ENCODE measurements at places on chromosomes 11 and 22.

GRCh38 chr22:23077627-23078461, 7.5 kb downstream of the GNAZ start:
- H3K27ac ChIP-seq: no peak overlapping the region
- no peaks in the 10 kb centered on the region for H3K27me3 ChIP-seq
- no peaks in the 10 kb centered on the region for H3K36me3 ChIP-seq
- no peak for DNase-seq
- peaks cover 10% of the 10 kb centered on the region for H3K4me1 ChIP-seq

DNA sequence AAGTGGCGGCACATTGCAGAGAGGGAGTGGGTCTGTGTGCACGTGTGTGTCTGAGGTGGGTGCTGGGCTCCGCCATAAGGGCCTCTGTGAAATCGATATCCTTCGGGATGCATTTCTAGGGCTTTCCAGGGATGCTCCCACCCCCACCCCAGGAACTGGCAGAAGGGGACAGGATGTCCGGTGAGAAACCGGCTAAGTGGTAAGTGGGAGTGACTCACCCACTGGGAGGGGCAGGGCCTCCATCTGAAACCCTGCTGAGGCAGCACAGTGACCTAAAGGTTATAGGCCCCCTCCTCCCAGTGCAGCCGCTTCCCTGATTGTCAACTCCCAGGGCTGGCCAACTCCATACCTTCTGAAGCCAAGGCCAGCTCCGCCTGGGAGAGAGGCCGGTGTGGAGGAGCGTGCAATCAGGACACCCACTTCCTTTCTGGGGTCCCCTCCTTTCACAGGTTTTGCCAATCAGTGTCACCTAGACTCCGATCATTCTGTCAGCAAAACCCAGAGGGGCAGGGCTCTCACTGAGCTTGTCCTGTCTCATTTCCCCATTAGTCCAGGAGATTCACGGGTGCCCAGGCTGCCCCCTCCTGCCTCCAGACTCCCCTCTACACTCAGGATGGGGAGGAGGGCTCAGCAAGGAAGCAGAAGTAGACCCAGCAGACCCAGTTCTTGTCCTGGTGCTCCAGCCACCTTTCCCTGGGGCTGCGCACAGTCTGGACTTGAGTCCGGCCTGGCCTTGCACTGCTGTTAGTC, 44.5 kb downstream of the NECTIN1 start:
- H3K27ac ChIP-seq: no peak overlapping the region
- no peak overlapping the region for H3K4me3 ChIP-seq
- no peak for DNase-seq
- H3K4me1 ChIP-seq: no peaks in the 10 kb centered on the region

DNA sequence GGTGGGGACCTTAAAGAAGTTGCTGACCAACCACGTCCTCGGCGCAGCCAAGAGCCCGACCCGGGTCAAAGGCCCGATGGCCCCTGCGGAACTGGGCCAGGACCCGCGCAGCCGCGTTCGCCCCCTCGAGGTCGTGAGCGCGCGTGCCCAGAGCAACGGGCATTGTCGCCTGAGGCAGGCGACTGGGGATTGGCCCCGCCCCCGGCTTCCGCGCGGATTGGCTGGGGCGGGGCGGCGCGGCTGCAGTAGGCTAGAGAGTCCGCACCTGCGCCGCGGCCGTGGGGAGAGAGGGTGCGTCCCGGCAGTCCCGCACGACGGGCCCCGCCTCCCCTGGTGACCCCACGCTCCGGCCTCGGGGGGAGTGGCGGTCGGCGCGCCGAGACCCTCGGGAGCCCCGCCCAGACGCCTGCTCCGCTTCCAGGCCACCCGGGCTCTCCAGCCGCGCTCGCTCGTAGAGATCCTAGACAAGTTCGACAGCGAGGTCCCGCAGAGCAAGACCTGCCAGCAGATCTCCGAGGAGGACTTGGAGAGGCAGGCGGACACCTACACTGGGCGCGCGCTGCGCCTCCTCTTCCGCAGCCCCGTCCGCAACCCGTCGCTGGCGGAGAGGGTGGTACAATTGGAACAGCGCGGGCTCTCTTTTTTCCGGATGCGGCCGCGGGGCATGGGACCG, 8.3 kb upstream of the PPIL2 start:
- H3K4me1 ChIP-seq: peaks cover 6% of the 10 kb centered on the region
- DNase-seq: peak; percentile 88
- no peaks in the 10 kb centered on the region for H3K27me3 ChIP-seq
- no peak overlapping the region for H3K27ac ChIP-seq
- peak overlapping the region; percentile 60 for H3K4me3 ChIP-seq

GRCh38 chr11:101327908-101328307, 198.3 kb upstream of the PGR start:
- no peak overlapping the region for H3K27ac ChIP-seq
- H3K4me3 ChIP-seq: no peak overlapping the region
- no peaks in the 10 kb centered on the region for H3K36me3 ChIP-seq
- H3K4me1 ChIP-seq: no peaks in the 10 kb centered on the region
- no peaks in the 10 kb centered on the region for H3K27me3 ChIP-seq

- H3K4me1 ChIP-seq: no peaks in the 10 kb centered on the region
- no peak overlapping the region for H3K27ac ChIP-seq
- H3K27me3 ChIP-seq: no peaks in the 10 kb centered on the region
- DNase-seq: no peak
- no peaks in the 10 kb centered on the region for H3K36me3 ChIP-seq
Observed at GRCh38 chr11:129853518-129854231, 38.0 kb downstream of the TMEM45B start.

- H3K36me3 ChIP-seq: peaks cover 12% of the 10 kb centered on the region
- H3K4me1 ChIP-seq: peaks cover 4% of the 10 kb centered on the region
- H3K4me3 ChIP-seq: no peak overlapping the region
- peak overlapping the region; percentile 44 for H3K27ac ChIP-seq
- DNase-seq: no peak
Observed at GRCh38 chr22:49789289-49790141, 38.2 kb downstream of the BRD1 start.

DNA sequence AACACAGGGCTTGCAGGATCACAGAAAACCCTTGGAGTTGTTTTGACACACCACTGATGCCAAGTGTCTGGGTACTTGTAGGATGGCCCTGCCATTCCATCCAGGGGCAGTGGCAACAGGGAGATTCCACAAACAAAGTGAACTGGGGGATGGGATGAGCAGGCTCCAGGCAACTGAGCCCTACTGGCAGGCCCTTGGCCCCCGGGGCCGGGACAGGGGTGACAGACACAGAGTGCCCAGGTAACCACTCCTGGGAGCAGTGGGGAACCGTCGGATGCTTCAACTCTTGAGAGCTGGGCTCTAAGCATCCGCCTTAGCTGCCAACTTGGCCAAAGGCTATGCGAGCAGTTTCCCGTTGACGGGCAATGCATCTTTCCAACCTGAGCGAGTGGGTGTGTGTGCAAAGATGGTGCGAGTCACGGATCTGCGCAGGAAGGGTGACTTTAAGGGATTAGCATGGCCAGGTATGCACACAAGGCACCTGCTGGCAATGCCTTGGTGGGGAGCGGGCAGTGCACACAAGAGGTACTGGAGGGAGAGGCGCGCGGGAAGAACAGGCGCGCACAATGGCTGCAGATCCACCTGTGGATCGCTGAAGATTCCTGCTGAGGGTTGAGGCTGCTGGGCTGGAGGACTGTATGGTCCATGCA, 83.1 kb upstream of the PRODH start:
- H3K4me3 ChIP-seq: no peak overlapping the region
- H3K36me3 ChIP-seq: no peaks in the 10 kb centered on the region
- no peak for DNase-seq
- no peaks in the 10 kb centered on the region for H3K4me1 ChIP-seq
- H3K27me3 ChIP-seq: peaks cover 5% of the 10 kb centered on the region

DNA sequence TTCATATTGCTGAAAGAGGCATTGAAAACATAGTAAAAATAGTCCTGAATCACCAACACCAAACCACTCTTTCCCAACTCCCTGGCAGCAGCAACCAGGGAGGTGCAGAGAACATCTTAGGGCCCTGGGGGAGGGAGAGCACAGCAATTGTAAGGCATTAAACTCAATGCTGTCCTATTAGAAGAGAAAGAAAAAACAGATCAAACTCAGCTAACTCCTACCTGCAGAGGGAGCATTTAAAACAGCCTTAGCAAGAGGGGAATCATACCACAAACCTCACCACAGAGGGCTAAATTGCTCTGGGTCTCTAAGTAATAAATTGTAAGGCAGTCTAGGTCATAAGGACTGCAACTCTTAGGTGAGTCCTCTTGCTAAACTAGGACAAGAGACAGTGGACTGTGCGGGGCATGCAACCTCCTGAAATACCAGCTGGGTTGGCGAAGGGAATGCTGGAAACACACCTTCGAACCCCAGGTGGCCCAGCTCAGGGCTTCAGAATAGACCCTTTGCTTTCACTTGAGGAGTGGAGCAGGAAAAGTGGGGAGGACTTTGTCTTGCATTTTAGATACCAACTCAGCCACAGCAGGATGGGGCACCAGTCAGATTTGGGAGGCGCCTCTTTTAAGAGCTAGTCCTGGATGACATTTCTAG, 697.1 kb upstream of the FAT3 start:
- no peaks in the 10 kb centered on the region for H3K27me3 ChIP-seq
- no peak overlapping the region for H3K27ac ChIP-seq
- H3K4me3 ChIP-seq: no peak overlapping the region
- no peaks in the 10 kb centered on the region for H3K36me3 ChIP-seq
- DNase-seq: no peak

DNA sequence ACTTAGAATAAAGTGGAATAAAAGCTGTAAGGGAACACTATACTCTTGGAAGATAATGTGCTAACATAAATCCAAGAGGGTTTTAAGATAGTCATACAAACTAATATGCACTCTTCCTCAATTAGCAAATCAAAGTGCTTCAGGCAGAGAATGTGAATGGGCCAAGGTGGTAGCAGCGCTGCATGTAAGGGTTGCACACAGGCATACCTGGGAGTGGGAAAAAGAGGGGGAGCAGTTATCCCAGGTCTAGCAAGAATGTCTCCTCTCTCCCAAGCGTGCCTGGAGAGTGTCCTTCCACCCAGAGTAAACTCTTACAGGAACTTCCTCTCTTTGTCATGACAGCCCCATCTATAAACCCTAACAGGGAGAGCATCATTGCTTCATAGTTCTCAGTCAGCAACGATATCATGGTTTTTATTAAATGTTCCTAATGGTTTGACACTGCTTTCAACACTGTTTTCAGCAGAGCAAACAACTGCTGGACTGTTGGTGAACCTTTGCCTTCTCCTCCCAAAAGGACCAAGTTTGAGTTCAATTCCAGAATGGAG, 61.6 kb downstream of the SYTL2 start:
- H3K27me3 ChIP-seq: no peaks in the 10 kb centered on the region
- H3K4me3 ChIP-seq: no peak overlapping the region
- H3K27ac ChIP-seq: no peak overlapping the region

DNA sequence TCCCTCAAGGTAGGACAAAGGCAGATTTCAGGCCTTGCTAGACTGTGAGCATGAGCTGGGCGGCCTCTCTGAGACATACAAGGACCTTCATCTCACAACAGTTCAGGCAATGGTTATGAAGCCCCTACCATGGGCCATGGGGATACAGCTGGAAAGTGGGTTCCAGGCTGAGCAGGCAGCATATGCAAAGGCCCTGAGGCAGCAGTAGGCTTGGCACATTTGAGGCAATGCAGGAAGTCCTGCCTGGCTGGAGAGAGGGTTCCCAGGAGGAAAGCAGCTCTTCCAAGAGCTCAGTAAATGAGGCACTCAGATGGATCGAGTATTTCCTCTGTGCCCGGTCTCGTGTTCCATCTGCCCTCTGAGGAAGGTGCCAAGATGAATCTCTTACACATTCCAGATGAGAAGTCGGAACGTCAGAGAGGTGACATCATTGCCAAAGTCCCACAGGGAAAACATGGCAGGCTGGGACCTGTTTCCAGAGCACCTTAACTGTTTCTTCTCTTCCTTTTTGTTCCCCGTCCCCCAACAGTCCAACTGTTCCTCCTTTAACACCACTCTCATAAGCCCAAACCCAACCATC, 388.6 kb downstream of the MN1 start:
- H3K27ac ChIP-seq: no peak overlapping the region
- H3K36me3 ChIP-seq: no peaks in the 10 kb centered on the region
- no peak overlapping the region for H3K4me3 ChIP-seq
- no peaks in the 10 kb centered on the region for H3K27me3 ChIP-seq
- DNase-seq: no peak

- no peak overlapping the region for H3K4me3 ChIP-seq
- H3K4me1 ChIP-seq: peaks cover 3% of the 10 kb centered on the region
- peaks cover 3% of the 10 kb centered on the region for H3K27me3 ChIP-seq
- DNase-seq: no peak
- H3K27ac ChIP-seq: no peak overlapping the region
Observed at GRCh38 chr11:122156940-122157382, 40.9 kb upstream of the BLID start.

- H3K36me3 ChIP-seq: no peaks in the 10 kb centered on the region
- H3K27ac ChIP-seq: no peak overlapping the region
- H3K27me3 ChIP-seq: no peaks in the 10 kb centered on the region
- peak; percentile 56 for DNase-seq
Observed at GRCh38 chr22:30763815-30764673, 69.4 kb downstream of the OSBP2 start.

DNA sequence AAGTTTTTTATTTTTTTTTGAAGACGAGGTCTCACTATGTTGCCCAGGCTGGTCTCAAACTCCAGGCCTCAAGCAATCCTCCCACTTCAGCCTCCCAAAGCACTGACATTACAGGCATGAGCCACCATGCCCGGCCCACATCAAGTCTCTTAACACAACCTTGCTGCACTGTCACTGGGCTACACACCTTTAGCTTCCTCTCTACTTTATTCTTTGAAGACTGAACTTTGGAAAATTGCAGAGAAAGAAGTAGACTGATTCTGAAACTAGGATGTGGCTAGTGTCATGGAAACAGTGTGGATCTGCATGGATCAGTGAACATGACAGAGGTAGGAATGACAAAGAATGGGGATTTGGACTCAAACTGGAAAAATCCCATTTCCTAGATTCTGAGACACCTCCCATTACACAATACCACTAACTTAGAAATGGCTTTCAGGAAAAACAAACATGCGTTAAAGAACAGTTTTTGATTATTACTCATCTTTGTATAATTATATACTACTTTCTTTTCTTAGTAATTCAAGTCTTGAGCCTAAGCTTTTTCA, 99.6 kb upstream of the SPON1 start:
- no peaks in the 10 kb centered on the region for H3K36me3 ChIP-seq
- H3K27me3 ChIP-seq: no peaks in the 10 kb centered on the region
- no peak for DNase-seq
- peaks cover 12% of the 10 kb centered on the region for H3K4me1 ChIP-seq
- H3K27ac ChIP-seq: no peak overlapping the region

- no peak for DNase-seq
- H3K27me3 ChIP-seq: no peaks in the 10 kb centered on the region
- no peak overlapping the region for H3K4me3 ChIP-seq
Observed at GRCh38 chr11:94998285-94998684, 24.8 kb downstream of the KDM4D start.
